ENCODE measurements at places on chromosomes 4 and X.

DNA sequence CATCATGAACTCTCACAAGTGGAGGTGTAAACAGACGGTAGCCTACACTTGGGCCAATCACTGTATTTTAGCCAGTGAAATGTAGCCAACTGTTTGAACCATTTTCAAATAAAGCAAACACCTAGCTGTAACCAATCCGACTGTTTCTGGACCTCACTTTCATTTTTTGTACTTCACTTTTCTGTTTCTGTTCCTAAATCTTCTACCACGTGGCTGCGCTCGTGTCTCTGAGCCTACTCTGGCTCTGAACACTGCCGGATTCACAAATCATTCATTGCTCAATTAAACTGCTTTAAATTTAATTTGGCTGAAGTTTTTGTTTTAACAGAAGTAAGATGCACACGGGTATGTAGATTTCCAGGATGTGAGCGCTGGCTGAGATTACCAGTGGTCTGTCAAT lies 319.1 kb downstream of the RAPGEF2 start:
- DNase-seq, result no peak

- DNase-seq, result no peak
These were observed 214.1 kb downstream of the BCOR start for GRCh38 chrX:39883666-39884065.

- no peak for DNase-seq
These were observed 175.9 kb downstream of the SHROOM3 start for GRCh38 chr4:76610751-76611547.

GRCh38 chrX:17403972-17404371 lies 29.0 kb downstream of the NHS start:
- DNase-seq, result no peak

GRCh38 chr4:878796-879728 lies 53.1 kb downstream of the GAK start:
- DNase-seq, result no peak

DNA sequence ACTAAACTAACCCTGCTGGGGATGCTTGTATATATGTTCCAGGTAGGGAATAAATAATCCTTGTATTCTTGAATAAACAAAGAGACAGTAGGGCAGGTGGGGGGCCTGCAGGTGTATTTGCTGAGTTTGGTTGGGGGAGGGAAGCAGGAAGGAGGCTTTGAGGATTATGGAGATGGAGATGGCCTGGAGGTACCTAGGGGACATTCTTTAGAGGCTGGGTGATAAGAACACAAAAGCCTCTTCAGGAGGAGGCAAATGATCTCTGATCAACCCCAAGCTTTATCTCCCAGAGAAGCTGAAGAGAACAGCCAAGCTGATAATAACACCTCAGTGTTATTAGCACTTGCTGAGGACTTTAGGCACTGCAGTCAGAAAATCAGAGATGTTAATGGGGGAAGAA lies 187.7 kb downstream of the MGST2 start:
- DNase-seq, result no peak

DNA sequence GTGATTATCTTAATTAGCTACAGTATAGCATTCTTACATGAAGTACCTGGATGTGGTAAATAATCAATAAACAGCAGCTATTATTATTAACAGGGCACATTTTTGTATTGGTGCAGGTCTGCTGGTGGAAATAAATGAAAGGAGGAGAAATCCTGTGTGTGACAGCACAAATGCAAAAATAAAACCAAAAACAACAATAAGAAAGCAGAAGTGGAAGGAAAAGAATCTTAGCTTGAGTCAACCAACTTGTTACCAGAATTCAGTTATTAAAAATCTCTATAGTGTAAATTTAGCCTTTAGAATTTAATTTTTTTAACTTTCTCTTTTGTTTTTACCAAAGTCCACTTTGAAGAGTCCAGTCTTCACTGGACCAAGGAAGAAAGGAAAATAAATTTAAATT lies 63.1 kb upstream of the LSM6 start:
- no peak for DNase-seq

- DNase-seq, result no peak
These were observed 44.2 kb downstream of the SH3RF1 start for GRCh38 chr4:169226565-169226964.

Data from NCI-H446 (cell line).